Tibial artery (tissue), 4 donors: ENCODE measurements at places on chromosomes 5 and 9.

DNA sequence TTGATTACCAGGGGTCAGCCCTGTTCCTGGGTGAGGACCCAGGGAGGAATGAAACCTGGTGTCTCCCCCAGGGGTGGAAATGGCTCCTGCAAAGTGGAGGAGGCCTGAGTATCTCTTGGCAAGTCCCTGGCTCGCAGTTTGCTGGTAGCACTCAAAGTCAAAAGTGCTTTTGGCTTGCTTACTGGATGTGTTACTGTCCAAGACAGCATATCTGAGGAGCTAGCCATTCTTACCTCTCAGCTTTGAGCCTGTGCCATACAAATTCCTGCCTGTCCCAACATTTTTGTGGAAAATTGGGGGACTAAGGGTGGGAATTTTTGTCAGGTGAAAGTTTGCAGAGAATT is 9.9 kb downstream of the ZNF618 start:
- DNase-seq = no peak

- no peak for DNase-seq
These were observed 1.7 kb upstream of the KLHL3 start for GRCh38 chr5:137737349-137738131.

DNA sequence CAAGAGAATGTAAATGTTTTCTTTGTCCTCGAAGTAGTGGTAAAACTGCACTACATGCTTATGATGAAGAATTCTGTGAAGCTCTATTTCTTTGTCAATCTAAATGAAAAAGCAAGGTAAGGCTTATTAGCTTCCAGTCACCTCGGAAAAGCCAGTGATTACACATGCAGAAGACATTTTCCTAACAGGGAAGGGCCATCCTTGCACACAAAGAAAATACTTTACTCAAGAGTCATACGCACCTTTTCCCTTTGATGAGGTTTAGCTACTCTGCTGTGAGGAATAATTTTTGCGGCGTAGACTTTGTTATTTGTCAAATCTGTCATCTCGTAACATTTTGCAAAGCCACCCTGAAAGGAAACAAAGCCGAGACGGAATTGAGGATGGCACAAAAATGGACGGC is 1.1 kb downstream of the PLK2 start:
- no peak for DNase-seq

- no peak for DNase-seq
These were observed 223.2 kb upstream of the TAS2R1 start for GRCh38 chr5:9853309-9853708.

DNA sequence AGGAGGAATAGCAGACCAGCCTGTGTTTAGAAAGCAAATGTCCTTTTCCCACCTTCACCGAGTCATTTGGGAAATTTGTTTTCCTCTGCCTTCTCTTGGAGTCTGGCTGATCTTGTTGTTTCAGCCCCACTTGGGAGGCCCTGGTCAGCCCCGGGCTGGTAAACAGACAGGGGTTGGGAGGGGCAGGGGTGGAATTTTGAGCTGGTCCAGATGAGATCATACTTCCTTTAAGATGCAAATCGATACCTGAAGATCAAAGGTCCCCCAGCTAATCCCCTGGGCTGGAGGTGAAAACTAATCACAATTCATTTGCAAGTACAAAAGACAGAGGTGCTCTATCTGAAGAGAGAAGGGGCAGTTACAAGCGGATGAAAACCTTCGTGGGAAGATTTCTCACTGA is 118.4 kb downstream of the PAPPA start:
- no peak for DNase-seq

DNA sequence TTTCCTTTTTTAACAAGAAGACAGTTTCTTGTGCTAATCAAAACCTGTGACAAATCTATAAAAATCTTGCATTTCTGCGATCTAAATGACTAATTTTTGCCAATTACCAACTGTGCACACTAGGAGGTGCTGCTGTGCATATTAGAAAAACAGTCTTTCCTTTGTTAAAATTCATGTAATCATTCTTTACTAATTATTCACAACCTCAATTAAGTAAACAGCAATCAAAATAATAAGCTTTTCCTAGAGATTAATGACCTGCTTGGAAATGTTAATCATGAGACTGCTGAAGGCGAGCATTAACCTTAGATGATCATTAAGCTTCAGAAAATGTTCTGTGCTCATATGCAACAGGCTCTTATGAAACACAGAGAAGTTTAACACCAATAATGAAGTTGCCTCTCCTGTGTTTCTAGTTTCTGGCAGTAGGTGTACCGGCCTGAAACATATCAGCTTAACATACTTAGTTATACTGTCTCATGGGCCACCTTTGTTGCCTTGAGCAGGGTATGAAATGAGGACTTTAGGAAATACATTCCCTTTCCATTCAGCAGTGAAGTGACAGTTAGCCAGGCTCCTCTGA is 17.7 kb downstream of the RFESD start:
- no peak for DNase-seq
